ENCODE measurements at places on chromosomes 16 and 17.

DNA sequence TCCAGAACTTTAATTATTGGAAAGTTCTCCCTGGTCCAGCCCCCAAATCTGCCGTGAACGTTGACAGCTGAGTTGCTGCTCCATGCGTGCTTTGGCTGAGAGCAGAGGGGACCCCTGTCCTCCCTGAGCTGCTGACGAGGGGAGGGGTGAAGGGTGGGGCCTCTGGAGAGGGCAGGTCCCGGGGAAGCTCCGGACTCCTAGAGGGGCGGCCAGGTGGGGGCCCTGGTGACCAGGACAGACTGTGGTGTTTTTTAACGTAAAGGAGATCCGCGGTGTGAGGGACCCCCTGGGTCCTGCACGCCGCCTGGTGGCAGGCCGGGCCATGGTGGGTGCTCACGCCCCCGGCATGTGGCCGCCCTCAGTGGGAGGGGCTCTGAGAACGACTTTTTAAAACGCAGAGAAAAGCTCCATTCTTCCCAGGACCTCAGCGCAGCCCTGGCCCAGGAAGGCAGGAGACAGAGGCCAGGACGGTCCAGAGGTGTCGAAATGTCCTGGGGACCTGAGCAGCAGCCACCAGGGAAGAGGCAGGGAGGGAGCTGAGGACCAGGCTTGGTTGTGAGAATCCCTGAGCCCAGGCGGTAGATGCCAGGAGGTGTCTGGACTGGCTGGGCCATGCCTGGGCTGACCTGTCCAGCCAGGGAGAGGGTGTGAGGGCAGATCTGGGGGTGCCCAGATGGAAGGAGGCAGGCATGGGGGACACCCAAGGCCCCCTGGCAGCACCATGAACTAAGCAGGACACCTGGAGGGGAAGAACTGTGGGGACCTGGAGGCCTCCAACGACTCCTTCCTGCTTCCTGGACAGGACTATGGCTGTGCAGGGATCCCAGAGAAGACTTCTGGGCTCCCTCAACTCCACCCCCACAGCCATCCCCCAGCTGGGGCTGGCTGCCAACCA is at the start of gene MC1R:
Gene MC1R (plus strand): TSS at position 410 of the 895 bp plus-strand sequence. CDS start 397 bp downstream, at position 807.
- no peak for DNase-seq

GRCh38 chr17:35064516-35065215 is 1.2 kb upstream of the RFFL start:
- DNase-seq: no peak

GRCh38 chr17:65886315-65887245 is 305.4 kb downstream of the CEP112 start:
- peak; percentile 77 for DNase-seq

DNA sequence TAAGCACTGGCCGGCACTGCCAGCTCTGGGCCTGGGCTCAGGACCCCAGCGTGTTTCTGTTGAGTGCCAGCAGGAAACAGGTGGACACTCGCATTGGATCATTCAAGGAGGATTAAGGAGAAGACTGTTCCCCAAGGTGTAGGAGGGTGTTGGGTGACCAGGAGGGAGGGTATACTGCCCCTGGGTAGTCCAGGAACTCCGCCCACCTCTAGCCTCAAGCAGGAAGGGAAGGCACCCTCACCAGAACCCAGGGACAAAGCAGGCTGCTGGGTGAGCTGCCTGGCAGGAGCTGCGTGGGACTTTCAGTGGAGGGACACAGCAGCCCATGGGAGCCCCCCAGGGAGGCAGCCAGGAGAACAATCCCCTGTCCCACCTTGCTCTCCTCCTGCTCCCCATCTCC is 7.7 kb upstream of the RAB37 start:
- no peak for DNase-seq

DNA sequence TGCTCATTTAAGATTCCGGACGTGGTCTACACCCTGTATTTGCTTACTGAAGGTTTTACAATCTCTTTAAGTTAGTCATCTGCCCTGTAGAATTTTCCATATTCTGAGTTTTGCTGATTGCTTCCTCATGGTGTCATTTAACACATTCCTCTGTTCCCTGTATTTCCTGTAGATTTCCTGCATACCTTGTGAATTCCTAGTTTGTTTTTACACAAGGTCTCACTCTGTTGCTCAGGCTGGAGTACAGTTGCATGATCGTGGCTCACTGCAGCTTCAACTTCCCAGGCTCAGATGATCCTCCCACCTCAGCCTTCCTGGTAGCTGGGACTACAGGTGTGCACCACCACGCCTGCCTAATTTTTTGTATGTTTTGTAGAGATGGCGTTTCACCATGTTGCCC is 66.8 kb downstream of the CMIP start:
- peak; percentile 58 for DNase-seq

- no peak for DNase-seq
Measured at GRCh38 chr17:4569591-4569990, 9.2 kb upstream of the GGT6 start.

All from fibroblast of skin of left quadriceps (primary cell).